ENCODE measurements at places on chromosomes 5 and 9.
A peak's percentile ranks its signal among the peaks of the same experiment; 100 is the strongest.

DNA sequence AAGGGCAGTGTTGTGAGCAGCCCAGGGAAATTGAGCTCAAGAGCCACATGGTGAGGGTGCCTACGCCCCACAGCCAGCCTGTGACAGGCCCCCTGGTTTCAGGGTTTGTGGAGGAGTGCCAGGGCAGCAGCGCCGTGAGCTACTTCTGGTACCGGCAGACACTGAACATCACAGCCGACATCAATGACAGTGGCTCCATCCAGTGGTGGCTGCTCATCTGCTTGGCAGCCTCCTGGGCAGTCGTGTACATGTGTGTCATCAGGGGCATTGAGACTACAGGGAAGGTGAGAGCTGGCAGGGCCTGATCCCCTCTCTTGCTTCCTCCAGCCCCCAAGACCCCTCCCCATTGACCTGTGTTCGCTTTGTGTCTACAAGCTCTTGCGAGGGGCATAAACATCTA lies 10.2 kb downstream of the SLC6A18 start:
- DNase-seq: no peak

DNA sequence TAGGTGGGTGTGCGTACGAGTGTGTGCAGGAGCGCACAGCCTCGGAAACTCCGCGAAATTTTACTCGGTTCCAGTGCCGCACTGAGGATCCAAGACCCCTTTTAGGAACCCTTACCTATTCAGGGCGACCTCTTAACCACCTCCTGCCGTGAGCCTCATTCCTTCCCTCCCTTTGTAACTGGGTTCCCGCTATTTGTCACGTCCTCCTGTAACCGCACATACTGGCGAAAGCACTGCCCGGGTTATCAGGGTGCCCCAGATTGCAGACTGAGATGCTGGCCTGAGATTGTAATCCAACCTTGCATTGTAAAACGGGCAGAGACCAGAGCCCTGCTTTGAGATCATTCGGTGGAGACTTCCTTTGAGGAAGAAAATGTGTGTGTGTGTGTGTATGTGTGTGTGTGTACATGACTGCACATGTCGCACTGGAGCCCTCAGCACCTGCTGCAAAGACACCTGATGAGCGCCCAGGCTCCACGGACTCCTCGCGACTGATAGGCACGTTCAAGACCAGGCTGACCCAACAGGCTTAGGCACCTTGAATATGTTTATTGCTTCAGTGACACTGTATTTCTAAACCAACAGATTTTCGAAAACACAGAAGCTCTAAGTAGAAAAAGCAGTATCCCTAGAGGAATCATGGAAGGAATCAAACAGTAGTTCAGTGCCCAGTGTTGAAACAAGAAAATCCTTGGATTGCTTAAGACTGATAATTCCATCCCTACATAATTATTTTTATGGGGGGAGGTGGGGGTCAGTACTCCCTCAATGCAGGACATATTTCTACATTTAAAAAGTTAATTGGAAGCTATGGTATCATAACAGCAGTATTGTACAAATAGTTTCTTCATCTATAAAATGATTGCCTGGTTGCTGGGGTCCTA lies 86.5 kb upstream of the TNFAIP8 start:
- DNase-seq: peak; percentile 58

DNA sequence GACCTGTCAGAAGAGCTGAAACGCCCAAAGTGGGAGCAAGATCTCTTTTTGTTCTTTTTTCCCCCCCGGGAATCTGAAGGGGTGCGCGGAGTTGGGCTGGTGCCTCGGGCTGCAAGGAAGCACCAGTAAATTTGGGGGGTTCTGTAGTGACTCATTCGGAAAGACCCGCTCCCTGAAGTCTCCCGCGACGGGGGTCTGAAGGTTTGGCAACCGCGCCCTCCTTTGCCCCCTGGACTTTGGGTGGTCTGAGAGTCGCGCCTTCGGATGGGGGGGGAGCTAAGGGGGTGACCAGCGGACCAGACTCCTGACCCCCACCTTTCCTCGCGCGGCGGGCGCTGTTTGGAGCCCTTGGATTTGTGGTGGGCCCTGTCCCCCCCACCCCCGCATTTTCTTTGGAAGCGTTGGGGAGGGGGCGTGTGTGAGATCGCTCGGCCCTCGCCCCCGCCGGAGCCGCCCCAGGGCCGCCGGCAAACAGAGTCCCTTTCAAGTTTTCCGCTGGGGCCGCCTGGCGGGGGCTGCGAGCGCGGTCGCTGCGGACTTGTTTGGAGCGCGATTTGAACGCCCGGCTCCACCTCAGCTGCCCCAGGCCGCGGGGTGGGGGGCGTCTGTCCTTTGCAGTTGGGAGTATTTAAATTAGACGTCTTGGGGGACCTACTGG lies 2.0 kb downstream of the CXXC5 start:
- DNase-seq: no peak

GRCh38 chr5:2136728-2137333 lies 254.1 kb upstream of the IRX4 start:
- DNase-seq: peak; percentile 8

- DNase-seq: no peak
Measured at GRCh38 chr5:127019928-127020327, 10.4 kb downstream of the MARCHF3 start.

- no peak for DNase-seq
Measured at GRCh38 chr5:58872670-58873273, 289.9 kb downstream of the RAB3C start.

GRCh38 chr5:145775893-145776444 lies 59.2 kb downstream of the PRELID2 start:
- DNase-seq: peak; percentile 85

DNA sequence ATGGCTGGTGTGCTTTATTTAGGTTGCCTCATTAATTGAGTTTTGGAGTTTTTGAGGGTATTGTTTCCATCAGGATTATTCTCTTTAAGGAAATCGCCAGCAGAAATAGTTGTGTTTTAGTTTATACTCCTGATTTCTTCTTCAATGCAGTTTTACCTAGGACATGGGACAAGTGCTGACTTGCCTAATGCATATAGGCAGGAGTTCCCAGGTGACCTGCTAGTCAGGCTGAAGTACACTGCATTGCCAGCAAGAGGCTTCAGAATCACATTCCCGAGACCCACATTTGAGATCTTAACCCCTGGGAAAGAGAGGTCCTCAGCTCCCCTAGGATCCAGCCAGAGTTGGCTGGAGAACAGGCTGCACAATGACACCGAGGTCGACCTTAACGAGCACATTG lies 1.5 kb upstream of the OR1N2 start:
- DNase-seq: no peak

GRCh38 chr5:172162323-172162986 lies 25.6 kb downstream of the STK10 start:
- DNase-seq: no peak

- DNase-seq: no peak
Measured at GRCh38 chr9:9997585-9997984, 615.2 kb downstream of the PTPRD start.

DNA sequence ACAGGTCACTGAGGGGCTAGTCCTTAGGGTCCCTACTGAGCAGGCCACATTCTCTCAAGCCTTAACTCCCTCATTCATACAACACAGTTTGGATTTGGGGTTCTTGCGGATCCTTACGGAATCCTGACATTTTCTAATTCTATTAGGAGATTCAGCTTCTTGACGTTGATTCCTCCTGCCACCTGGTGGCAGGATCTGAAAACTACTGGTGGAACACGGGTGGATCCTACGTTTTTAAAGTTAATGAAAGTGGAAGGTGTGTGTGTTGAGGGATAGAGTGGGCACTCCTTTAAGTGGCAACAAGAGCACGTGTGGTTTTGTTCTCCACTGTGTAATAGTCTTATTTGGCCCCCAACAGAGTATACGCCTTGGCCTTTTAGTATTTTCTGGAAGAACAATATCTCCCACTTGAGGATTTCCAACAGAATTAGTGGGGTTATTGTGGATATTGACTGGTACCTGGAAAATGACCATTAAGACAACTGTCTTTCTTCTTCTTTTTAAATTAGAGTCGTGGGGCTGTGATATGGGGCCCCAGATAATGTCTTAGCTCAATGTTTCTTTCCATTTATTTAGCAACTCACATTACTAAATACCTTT lies 25.2 kb downstream of the SLC28A3 start:
- DNase-seq: peak; percentile 57

- DNase-seq: no peak
Measured at GRCh38 chr9:126592461-126592860, 21.3 kb upstream of the LMX1B start.

DNA sequence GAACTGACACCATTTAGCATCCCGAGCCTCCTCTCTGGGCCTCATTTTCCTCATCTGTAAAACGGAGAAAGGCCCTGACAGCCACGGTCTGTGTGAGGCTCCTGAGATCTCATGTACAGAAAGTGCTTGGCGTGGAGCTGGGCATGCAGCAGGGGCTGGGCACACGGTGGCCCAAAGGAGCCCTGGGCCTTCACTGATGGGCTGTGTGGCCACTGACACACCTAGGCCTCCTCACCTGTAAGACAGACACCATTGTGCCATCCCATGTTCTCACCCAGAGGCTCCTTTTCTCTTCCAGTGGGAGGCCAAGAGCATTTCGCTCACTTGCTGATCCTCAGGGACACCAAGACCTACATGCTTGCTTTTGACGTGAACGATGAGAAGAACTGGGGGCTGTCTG lies 1.6 kb downstream of the ORM1 start:
- DNase-seq: no peak

GRCh38 chr5:132760601-132761317 lies 13.5 kb downstream of the CCNI2 start:
- DNase-seq: no peak

DNA sequence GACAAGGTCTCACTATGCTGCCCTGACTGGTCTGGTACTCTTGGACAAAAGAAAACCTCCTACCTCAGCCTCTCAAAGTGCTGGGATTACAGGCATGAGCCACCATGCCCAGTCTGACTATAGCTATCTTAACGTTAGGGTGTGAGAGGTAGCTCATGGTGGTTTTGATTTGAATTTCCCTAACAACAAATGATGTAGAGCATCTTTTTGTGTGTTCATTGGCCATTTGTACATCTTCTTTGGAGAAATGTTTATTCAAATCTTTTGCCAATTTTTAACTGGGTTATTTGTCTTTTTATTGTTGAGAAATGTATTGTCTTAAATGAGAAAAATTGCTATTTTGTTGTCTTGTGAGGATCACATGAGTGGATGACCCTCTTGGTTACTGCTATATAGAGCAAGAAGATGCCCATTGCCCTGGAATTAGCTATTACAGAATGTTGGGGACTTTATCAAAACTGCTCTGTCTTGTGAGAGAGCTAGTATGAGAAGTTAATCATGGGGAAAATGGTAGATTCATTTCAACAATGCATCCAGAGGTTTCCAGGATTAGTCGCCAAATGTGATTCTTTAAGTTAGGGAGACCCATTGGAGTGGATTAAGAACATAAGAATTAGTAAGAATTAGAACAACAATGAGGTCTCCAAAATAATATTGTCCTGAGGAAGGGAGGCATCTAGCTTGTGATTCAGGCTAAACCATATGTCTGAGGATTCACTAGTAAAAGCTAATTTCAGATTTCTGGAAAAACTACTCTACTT lies 124.3 kb upstream of the MOCS2 start:
- no peak for DNase-seq
